ENCODE measurements at places on chromosomes 13 and 19. TPM values are rescaled to one million over a fixed set of nuclear protein-coding genes. Genes with fewer than 3 reads are reported as not detected.

DNA sequence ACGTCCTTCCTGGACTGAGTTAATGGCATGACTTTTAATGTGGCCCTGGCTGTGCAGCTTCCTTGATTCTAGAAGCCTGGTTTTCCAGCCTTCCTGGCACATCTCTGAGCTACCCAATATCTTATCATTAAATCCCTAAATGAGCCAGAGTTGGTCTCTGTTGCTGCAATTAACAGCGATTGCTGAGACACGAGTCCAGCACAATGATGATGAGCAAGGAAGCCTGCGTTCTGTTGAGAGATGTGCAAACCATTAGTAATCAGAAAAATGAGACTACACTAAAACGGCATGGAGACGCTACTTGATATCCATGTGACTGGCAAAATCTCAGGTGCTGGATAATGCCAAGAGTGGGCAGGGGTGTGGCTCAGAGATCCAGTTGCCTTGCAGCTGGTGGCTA, 26.2 kb downstream of the GPR42 start:
- no peak for DNase-seq

DNA sequence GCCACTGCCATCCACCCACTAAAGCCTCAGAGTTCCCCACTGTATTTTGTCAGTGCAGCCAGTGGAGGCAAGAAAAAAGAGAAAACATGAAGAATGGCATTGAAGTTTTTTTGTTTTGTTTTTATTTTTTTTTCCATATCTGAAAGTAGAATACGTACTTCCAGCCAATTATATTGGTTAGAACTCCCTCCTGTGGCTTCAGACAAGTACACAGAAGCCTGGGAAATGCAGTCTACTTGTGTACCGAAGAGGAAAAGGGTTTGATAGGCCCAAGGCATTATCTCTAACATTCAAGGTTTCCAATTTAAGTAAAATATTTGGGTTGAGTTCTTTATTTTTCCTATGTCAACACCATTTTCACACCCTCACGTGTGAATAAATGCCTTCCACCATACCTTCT, 696.2 kb upstream of the GPC6 start:
- no peak for DNase-seq

Gene FAM124A
- total RNA-seq, result not detected

- no peak for DNase-seq
Measured at GRCh38 chr13:110592665-110593064, 22.7 kb upstream of the NAXD start.

DNA sequence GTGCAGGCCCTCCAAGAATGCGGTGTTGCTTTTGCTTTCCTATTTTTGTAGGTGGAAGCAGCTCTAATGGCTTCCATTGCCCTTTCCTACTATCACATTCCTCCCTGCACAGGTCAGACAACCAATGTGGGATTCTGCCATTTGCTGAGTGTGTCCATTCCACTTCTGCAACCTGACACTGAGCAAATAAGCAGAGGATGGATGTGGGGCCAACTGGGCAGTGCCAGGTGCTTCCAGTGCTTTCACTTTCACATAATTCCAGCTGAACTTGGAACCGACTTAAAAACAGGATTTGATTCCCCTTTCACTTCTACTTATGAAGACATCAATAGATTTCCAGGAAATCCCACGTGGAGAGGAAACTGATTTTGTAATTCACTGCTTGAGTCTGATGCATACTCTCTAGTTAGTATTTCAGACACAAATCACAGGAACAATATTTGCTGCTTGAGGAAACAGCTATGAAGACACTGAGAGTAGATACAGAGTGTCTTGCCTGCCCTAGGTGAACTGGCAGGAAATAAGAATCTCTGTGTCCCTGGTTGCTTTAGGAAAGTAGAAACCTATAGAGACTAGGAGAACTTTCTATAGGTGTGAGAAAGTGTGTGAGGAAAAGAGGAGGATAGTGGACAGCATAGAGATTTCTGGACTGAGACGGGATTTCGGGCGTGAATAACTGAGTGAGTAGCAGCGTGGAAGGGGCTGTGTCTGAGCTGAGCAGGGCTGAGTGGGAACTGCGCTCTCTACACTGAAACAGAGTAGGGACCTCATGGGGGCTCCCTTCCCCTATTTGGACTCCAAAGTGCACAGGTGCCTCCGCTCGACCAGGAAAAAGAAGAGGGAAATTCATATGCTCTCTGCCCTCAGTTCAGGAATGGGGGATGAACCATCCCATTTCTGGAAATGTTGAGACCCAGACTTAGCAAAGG, 22.5 kb downstream of the LGALS16 start:
- no peak for DNase-seq

DNA sequence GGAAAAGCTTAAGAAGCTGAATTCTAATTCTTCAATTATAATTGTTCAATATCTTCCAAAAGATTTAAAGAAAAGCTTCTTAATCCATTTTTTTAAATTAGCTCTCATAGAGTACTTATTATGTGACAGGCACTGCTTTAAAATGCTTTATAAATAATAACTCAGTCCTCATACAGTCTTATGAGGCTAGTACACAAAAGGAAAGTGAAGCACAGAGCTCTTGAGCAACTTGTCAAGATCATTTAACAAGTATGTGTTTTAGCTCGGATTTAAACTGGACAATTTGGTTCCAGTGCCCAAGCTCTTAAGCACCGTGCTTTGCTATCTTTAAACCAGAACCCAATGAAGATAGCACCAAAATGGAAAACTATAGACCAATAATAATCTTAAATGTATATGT, 106.1 kb downstream of the DHRS12 start:
- DNase-seq, result no peak

- no peak for DNase-seq
Measured at GRCh38 chr19:36059180-36059910, 4.6 kb downstream of the WDR62 start.

GRCh38 chr13:66765559-66765958, 464.6 kb downstream of the PCDH9 start:
- DNase-seq, result no peak

Gene NANOS3
- 0.74 TPM for total RNA-seq

- DNase-seq, result no peak
Measured at GRCh38 chr13:33287142-33287882, 1.8 kb upstream of the STARD13 start.

Gene KATNAL1
- 8.3 TPM for total RNA-seq

Gene ZNF441
- total RNA-seq, result 4.0 TPM

Gene ZNF160
- total RNA-seq, result 23.5 TPM

DNA sequence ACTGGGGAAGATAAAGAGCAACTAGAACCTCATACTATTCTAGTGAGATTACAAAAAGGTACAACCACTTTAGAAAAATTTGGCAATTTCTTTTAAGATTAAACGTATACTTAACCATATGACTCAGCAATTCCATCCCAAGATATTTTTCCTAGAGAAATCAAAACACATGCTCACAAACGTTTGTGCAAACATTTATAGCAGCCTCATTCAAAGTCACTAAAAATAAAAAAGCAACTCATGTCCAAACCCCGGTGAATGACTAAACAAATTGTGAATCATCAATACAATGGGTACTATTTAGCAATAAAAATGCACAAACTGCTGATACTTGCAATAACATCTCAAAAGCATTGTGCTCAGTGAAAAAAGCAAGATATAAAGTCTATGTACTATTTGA, 121.5 kb downstream of the FRY start:
- no peak for DNase-seq

DNA sequence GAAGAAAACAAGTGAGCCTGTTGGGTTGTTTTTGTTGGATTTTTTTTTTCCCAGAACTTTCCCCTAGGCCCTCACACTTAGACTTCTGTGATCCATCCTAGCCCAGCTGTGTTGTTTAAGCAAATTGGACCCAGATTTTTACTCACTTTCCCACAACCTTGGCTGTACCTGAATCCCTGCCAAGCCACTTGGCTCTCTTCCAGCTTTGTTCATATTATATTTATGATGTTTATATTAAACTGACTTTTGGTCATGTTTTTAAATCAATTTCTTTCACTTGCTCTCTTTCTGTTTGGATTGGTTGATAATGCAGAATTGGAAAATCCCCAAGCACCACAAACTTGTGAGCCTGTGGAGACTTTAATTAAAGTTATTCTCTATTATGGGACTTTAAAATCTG, 16.6 kb downstream of the OLFM4 start:
- DNase-seq, result no peak

- DNase-seq, result no peak
Measured at GRCh38 chr13:31625115-31625514, 114.2 kb upstream of the RXFP2 start.

- no peak for DNase-seq
Measured at GRCh38 chr19:55600662-55601028, 557 bp downstream of the ZNF524 start.

DNA sequence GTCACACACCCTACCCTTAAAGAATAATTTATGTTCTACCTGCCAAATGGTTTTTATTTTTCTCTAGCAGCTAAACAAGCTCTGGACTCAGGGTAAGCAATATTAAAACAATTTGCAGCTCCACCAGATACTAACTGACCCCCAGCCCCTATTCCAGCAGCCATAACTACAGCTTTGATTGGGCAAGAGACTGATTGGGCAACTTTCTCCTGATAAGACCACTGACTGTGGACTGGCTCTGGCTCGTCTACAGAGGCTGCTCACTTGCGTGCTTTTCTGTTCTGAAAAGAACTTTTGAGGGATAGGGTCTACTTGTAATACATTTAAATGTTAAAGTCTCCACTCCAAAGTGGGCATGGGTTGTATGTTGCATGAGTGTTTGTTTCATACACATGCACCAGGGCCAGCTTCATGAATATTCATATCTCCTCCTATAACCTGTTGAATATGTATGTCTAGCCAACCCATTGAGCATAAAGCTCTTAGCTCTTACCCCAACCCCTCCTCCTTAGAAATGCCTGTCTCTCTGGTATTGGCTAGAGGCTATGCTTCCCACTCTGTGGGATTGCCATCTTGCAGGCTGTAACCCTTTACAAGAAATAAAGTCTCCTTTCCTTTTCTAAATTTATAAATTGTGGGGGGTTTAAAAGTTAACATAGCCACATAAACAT, 19.9 kb downstream of the OR7A5 start:
- DNase-seq, result no peak

DNA sequence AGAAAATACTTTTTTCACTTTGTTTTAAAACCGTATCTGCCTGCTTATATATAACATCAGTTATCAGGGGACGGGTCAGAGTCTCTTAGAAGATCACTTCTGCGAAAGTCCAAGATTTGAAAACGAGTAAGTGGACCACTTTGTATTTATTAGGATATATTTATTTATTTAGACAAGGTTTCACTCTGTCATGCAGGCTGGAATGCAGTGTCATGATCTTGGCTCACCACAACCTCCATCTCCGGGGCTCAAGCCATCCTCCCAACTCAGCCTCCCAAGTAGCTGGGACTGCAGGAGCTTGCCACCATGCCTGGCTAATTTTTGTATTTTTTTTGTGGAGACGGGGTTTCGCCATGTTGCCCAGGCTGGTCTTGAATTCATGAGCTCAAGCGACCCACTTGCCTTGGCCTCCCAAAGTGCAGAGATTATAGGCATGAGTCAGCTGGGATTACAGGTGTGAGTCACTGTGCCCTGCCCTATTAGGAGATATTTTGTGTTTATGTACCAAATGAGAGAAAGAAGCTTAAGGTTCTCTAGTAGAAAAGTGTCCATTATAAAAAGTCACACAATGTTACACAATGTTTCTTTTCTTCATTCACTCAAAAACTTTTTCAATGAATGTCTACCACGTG, 39.5 kb downstream of the RASL11A start:
- no peak for DNase-seq

Gene ZNF814
- 13.3 TPM for total RNA-seq

Measured in activated naive CD4-positive, alpha-beta T cell treated with anti-CD3 and anti-CD28 coated beads for 36 hours (primary cell).